ENCODE measurements at places on chromosomes 1 and 21.

GRCh38 chr1:64765826-64766225, 21.0 kb downstream of the RAVER2 start:
- no peak for DNase-seq

DNA sequence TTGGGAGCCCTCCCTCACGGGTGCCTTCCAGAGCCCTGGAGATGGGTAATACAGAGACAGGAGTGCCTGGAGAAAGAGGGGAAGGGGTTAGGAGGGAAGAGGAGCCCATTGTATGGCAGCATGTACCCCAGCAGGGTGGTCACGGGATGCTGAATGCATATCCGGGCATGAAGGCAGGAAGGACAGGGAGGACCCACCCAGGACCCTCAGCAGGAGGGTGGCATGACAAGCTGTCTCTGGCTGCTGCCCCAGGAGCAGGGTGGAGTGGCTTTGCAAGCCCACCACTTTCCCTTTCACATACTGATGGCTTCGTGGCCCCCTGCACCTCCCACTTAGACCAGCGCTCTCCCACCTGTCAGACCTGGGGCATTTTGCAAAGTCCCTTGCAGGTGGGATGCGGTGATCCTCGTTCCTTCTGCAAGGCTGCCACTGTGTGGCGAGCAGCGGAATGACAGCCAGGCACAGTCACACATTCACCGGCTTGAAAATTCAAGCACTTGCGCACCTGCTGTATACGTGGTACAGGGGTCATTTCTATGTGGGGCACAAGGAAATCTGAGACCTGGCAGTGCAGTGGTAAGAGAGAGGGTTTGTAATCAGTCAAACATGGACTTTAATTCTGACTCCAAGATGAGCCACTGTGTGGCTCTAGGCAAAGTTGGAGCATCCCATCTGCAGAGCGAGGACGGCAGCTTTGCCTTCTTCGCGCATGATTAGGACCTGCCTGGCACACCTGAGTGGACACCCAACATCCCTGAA, 53.2 kb upstream of the TMEM51 start:
- no peak for DNase-seq

DNA sequence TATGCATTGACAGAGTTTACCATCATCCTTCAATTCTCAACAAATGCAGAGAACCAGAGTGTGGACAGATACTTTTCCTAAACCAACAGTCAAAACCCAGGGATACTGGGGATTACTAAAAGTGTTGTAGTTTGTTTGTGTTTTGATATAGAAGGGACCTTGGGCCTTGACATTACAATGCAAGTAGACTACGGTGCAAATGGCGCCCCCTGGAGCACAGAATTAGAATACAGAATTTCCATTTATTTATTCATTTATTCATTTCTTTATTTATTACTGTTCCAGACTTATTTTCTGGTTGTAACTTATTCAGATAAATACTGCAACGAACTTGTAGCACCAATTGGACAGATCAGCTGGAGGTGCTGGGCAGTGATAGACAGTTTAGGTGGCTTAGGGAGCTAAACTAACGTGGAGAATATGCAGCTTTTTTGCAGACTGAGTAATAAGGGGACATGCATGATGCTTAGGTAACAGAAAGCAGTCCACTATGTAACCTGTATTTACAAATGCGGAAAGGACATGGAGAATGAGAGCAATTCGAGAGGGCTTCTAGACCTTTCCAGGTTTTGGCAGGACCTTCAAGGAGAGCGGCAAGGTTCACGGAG, 42.6 kb downstream of the KIRREL1 start:
- DNase-seq, result no peak

- DNase-seq, result no peak
Observed at GRCh38 chr1:940107-941014, 16.6 kb downstream of the SAMD11 start.

- no peak for DNase-seq
Observed at GRCh38 chr1:228390649-228391048, 16.0 kb downstream of the TRIM11 start.

DNA sequence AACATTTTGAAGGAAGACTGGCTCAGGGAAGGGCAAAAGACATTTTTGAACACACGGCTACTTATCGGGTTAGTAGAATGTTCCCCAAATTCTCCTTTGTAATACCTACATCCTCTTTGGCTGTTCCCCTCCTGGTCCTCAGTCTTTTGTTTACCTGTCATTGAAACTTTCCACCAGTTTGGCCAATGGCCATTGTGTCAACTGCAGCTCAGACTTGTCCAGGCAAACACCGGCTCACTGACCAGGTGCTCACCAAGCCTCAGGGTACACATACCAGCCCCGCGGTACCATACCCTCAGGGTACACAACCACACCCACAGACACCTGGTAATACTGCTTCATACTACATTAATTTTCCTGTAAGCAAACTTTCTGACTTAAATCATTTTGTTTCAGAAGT, 84.8 kb upstream of the ZNF648 start:
- DNase-seq, result no peak

GRCh38 chr1:217191441-217191840, 439.4 kb downstream of the GPATCH2 start:
- no peak for DNase-seq

- DNase-seq, result no peak
Observed at GRCh38 chr1:48216313-48216712, 6.2 kb upstream of the SLC5A9 start.

GRCh38 chr1:54118704-54119103, 34.1 kb downstream of the CDCP2 start:
- DNase-seq, result no peak

- no peak for DNase-seq
Observed at GRCh38 chr21:42097860-42098454, 26.8 kb downstream of the UMODL1 start.

GRCh38 chr1:78069784-78070183, 24.0 kb downstream of the GIPC2 start:
- no peak for DNase-seq

- no peak for DNase-seq
Observed at GRCh38 chr21:26686278-26686677, 113.2 kb upstream of the CYYR1 start.

GRCh38 chr1:7107109-7107830, 322.0 kb downstream of the CAMTA1 start:
- no peak for DNase-seq

DNA sequence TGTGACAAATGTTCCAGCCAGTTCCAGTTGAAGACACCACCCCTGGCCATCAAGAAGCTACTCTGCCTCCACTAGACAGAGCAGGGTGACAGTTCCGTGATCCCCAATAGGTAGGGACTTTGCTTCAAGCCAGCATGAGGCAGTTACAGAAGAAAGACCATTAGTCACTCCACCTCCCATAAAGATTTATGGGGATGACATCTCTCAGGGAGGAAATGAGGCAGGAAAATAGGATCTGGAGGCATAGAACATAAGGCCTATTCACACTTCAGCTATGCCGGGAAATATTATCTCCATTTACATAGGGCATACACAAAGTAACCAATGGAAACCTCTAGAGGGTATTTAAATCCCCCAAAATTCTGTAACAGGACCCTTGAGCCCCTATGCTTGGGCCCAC, 3.5 kb upstream of the GBP7 start:
- no peak for DNase-seq

GRCh38 chr1:170192546-170192945, 46.8 kb downstream of the NTMT2 start:
- no peak for DNase-seq

DNA sequence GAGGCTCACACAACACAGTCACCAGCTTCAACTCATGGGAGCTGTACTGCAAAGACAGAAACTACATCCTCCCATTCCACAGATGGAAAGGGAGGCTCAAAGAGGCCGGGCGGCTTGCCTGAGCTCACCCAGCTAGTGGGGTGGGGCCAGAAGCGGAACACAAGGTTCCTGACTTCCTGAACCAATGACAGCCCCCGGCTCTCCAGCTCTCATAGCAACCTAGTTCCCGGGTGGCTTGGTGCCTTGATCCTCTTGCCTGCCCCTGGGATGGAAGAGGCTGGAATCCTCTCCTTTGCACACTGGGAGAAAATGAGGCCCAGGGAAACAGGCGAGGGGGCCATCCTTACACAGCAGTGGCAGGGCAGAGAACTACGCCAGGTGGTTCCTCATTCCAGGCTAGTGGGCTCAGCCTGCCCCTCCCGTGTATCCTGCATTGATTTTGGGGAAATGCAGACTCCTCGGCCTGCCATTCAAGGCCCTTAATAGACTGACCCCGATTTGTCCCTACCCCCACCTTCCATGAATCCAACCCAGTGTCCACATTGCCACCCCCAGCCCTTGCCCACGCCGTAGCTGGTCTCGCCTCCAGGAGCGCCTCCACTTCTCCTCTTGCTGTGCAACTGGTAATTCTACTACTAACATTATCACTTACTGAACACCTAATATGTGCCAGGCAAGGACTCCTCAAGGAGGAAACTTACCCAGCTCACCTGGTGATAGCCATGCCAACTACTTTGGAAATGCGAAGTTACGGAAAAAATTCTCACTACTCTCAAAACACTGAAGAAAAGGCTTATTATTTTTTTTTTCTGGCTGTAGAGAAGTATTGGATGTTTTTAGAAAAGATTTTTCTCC, 5.0 kb downstream of the RAP1GAP start:
- DNase-seq, result no peak

GRCh38 chr1:78281580-78281979, 209.2 kb upstream of the PTGFR start:
- no peak for DNase-seq

GRCh38 chr1:200850554-200850953, 22.2 kb upstream of the GPR25 start:
- no peak for DNase-seq

DNA sequence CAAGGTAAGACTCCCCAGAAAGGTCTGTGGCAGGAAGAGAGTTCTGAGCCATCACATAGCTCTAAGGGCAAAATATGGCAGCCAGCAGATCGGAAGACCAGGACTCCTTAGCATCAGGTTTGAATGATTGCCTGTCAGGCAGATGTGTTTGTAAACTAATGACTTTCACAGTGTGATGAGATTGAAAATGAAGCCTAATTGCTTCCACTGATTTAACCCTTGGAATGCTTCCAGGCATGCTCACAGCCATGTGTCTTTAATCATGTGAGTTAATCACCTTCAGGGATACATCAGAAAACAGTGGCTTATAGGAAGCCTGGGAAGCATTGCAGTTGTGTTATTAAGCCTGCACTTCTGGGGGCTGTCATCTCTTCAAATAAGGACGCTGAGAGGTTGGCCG, 82.8 kb downstream of the LRRC53 start:
- no peak for DNase-seq

DNA sequence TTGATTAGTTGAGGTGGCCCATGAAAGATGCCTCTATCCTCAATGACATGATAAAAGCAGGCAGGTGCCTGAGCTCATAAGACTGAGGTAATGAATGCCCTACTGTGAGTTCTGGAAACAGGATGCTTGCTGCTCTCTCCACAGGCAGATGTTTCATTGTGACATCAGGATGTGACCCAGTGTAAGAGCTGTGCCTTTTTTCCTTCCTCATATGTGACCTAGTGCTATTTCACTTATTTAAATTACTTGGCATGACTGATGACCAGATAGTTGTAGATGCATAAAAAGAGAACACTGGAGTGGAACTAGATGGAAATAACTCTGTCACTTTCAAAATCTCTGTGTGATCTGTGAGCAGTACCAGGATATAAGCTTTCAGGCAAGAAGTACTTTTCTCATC, 31.9 kb downstream of the KIF14 start:
- no peak for DNase-seq

DNA sequence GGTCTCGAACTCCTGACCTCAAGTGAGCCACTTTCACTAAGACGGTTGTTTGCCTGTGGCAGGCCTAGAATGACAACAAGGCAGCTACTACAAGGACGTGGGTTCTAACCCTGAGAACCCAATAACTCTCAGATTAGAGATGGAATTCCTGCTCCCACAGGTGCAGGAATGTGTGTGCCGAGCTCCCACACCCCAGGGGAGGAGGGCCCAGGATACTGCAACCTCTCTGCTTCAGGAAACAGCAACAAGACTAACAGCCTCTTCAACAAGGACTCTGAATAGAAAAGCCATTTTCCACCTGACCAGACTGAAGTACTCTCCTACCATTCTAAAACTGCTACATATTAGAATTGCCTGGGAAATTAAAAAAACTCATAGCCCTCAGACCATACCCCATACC, 4.9 kb downstream of the LSM10 start:
- DNase-seq, result no peak

DNA sequence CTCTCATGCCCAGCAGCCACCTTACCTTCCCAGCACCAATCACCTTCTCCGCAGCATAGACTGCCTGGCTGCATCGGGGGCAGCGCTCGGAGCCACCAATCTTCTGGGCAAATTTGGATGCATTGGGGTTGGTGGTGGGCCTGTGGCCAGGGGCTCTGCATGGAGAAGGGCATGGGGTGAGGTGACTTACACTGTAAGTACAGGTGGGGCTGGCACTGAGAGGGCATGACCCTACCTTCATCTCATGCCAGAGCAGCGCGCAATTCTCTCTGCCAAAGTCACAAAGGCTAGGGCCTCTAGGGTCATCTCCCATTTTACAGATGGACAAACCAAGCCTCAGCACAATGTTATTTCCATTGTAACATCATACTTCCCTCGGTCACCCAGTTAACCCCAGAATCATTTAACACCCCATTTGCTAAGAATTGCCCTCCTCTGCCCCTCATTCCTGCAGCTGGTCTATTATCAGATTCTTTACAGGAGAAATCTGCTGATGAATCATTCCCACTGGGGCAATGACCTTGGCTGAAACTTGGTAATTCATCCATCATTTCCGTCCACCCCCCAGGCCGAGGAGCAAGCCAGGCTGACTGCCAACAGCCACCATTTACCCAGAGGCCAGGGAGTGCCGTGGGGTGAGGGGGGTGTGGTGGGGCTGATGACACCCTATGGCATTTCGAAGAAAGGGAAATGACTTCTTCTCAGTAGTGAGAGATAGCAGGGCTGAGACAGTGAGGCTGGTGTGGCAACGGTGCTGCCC, 17.9 kb downstream of the CSRP1 start:
- no peak for DNase-seq

- DNase-seq, result no peak
Observed at GRCh38 chr1:86618358-86618757, 71.5 kb downstream of the CLCA4 start.

DNA sequence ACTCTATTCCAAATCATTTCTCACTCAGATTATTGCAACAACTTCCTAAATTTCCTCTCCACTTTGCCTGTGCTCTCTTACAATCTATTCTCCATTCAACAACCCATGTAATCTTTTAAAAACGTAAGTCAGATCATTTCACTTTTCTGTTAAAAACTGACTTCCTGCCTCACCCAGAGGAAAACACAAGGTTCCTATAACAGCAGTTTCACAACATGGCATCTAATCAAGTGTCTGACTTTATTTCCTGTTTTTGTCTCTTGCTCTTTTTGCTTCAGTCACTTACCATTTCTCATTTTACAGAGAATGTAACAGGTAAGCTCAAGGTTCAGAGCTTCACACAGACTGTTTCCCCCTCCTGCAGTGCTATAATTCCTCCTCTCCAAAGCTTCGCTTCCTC, 560.7 kb downstream of the LRRIQ3 start:
- no peak for DNase-seq

- no peak for DNase-seq
Observed at GRCh38 chr1:181538836-181539235, 55.5 kb downstream of the CACNA1E start.

DNA sequence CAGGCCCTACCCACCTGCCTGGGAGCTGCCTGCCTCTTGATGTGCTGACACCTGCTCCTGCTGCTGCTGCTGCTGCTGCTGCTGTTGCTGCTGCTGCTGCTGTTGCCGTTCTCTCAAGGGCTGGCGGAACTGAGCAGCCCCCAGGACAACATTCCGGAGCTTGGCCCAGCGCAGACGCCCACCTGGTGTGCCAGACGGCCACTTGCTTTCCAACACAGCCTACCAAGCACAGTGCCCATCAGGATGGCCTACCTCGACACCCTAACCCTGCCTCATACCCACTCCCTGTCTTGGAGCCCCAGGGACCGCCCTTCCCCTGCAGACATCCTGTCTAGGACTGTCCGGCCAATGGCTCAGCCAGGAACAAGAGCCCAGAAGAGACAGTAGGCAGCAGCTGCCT, 11.8 kb downstream of the DENND4B start:
- DNase-seq, result no peak
